ENCODE measurements at places on chromosomes 3 and 15.
A peak's percentile ranks its signal among the peaks of the same experiment; 100 is the strongest.

GRCh38 chr3:120460181-120460790, 9.5 kb upstream of the FSTL1 start:
- no peak for DNase-seq

GRCh38 chr15:69164807-69165636, 4.6 kb downstream of the GLCE start:
- DNase-seq = no peak

- DNase-seq = no peak
These were observed 3.2 kb upstream of the BMF start for GRCh38 chr15:40111888-40112287.

DNA sequence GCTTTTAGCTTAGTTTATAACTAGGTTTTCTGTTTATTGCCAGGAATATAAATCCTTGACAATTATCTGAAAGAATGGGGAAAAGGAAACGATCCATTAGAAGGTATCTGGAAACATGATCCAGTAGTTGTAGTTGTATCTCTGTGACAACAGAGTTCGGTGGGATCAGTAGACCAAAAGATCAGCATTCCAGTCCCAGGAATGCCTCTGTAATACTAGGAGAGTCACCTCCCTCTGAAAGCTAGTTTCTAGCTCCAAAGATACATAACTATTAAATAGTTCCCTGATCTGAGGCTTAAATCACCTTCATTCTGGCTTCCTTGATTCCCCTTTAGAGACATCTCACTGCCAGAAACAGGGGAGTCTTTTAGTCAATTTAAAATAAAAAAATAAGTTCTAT, 34.1 kb downstream of the MB21D2 start:
- no peak for DNase-seq

- no peak for DNase-seq
These were observed 307.7 kb downstream of the RPLP1 start for GRCh38 chr15:69760258-69760845.

DNA sequence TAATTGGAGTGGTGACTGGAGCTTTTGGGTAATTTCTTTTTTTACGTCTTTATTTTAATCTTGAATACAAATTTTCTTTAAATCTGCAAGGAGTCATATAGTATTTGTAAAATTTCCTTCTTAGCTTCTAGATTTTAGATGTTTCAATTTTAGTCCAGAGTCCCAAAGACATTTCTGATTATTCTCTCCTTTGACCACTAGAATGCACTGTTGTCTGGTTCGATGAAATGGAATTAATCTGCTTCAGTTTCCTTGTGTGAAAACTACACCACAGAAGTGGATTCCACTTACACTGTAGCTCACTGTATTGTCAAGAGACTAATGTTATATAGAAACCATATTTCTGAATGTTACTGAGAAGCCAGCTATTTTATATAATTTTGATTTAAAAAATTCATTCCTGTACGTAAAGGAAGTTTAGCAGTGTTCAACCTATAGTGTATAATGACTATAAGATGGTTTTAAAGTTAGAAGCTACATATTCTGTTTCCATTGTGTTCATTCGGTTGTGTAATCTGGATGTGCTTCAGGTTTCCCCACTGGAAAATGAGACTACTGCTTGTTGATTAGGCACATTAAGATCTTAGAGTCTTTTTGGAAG, 6.1 kb downstream of the GRAMD1C start:
- DNase-seq = no peak

GRCh38 chr3:116216761-116217160, 228.5 kb downstream of the LSAMP start:
- DNase-seq = no peak

GRCh38 chr3:54008099-54008498, 114.3 kb upstream of the CACNA2D3 start:
- no peak for DNase-seq

DNA sequence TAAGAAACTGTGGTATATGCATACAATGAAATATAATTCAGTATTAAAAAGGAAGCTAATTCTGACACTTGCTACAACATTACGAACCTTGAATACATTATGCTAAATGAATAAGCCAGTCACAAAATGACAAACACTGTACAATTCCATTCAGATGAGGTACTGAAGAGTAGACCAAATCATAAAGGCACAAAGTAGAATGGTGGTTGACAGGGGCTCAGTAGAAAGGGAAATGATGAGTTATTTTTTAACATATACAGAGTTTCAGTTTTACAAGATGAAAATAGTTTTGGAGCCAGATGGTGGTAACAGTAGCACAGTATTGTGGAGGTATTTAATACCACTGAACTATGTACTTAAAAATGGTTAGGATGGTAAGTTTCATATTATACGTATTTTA, 254.6 kb upstream of the RBMS3 start:
- DNase-seq = no peak

DNA sequence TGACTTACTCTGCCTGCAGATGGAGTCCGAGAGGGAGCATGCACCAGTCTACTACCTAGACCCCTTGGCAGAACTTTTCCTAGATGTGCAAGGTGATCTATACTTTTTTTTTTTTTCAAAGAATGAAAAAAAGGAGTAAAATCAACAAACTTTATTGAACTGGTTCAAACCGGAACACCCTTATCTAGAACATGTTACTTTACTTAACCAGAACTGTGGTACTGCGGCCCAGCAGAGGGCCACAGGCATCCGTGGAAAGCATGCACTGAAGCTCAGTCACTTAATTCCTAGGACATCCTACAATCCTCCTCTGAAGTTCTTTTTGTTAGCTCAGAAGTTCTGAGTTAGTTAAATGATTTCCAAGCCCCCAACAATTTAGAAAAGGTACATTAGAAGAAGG, 21.6 kb downstream of the CHAC1 start:
- no peak for DNase-seq

GRCh38 chr3:64616953-64617352, 70.8 kb downstream of the ADAMTS9 start:
- no peak for DNase-seq

DNA sequence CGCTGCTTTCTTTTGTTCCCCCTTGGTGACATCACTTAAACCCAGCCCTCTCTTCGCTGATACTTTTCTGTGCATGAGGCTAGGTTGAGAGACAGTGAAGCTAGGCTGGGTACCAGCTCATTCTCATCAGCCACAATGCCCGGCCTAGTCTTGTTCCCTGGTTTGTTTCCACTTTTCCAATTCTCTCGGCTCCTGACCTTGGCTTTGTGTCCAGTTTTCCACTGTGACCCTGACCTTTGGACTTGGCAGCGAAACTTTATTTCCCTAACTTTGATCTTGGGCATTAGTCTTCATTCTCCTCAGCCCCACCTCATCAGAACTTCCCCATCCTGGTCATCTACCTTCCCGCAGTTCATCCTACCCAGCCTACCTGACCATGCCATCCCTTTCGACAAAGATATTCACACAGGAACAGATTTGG, 908 bp upstream of the ADPGK start:
- no peak for DNase-seq

DNA sequence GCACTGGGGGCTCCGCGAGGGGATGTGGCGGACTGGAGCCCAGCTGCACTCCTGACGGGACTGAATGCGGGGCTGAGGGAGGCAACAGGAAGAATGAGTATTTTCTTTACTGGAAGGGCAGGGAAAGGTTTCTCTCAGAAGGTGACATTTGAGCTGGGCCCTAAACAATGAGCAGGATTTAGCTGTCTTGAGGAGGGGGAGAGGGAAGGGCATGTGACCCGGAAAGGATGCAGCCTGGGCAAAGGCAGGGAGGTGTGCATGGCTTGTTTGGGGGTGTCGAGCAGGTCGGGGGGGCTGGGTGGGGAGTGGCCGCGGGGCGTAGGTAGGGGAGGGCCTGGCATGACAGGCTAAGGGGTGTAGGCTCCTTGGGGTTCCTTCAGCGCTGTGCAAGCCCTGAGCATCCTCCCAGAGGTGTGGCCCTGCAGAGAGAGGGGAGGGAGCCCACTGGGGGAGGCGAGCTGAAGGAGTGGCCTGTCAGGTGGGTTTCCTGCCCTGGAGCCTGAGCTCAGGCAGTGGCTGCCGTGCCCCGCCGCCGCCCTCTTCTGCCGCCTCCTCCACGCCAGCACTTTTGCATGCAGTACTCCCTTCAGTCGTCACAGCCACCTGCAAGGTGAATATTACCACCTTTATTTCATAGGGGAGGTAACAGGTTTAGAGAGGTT, 17.2 kb upstream of the ANKDD1A start:
- peak; percentile 43 for DNase-seq

- DNase-seq = no peak
These were observed 5.1 kb downstream of the ABHD5 start for GRCh38 chr3:43695863-43696262.

GRCh38 chr3:191889756-191890155, 428.8 kb downstream of the PYDC2 start:
- no peak for DNase-seq

DNA sequence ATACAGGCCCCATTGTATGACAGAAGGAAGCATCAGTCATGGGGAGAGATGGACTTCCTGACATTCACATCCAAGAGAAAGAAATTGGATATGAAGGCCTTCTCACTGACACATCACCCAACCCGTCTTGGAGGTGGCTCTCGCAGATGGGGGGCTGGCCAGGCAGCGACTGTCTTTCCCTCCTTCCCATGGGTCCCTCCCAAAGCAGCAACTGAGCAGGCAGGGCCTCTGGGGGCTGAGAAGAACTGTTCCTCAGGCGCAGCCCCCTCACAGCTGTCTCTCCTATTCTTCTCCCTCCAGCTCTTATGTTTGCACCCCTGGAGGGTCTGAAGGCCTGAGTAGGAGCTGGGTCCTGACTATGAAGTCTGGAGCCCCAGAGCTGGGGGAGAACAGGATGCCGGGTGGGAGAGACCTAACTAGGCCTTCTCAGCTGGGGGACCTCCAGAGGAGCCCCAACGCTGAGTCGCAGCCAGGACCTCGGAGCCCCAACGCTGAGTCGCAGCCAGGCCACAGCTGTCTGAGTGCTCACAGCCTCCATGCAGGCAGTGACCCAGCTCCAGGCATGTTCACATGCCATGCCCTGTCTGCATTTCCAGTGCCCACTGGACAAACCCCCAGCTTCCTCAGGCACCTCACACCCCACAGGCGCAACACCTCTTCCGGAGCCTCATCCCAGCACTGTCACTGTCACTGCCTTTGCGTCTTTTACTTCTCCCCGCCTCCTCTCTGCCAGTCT, 29.6 kb downstream of the UMPS start:
- DNase-seq = no peak

DNA sequence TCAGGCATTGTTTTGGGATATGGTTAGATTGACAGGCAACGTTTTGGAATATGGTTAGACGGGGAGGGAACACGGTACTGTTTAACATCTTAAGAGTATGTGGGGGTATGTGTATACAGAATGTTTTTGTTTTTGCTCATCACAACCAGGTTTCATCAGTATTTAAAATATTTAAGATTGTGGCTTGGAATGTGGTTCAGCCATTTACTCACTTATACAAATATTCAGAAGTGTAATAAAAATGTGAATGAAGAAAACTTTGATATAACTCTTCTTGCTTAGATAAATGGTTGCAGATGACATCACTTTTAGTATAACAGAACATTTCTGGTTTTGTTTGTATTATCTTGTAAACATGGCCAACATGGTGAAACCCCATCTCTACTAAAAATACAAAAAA, 3.9 kb upstream of the PAK2 start:
- DNase-seq = no peak

DNA sequence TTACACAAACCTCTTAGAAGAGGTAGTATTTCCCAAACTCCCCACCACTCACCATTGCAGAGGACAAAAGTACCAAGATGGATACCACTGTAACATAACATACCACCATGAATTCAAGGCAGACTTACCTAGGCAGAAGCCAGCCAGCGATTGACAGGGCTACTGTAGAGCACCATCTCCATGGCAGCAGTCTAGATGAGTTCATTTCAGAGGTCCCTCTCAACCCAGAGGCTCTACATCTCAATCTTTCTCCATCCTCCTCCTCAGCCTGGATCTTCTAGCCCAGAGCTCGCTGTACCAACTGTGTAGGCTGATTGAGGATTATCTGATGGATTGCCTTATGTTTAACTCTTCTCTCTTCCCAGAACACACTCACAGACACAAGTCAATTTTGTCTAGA, 2.0 kb upstream of the PLIN1 start:
- DNase-seq = no peak

- no peak for DNase-seq
These were observed 53.1 kb downstream of the PHC3 start for GRCh38 chr3:170128259-170128976.

DNA sequence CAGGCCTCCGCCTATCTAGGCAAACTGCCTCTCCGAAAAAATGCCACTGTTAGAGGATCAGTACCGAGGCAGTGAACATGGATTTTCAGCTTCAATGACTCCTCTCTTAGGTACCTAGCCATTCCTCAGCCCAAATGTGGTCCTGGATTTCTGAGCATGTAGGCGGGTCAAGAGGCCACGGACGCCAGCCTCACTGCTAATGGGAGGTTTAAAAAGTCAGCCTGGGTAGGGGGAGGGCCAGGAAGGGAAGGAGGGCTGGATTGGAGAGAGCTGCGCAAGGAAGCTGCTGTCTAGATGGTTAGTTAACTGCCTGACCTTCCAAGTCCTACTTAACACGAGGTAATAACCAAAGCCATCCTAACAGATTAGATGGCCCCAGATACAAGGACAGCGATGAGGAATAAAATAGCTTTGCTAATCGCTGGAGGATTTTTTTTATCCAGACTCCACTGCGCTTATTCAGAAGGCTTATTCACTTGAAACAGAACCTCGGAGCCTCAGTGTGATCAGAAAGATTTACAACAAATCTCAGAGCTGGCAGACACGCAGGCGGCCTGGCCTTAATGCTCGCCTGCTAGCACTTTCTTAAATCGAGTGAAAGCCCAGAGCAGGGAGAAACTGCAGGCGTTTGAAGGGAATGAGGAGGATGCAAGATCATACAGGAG, 34.3 kb downstream of the TLE3 start:
- no peak for DNase-seq

- no peak for DNase-seq
These were observed 1.9 kb downstream of the LOXL1 start for GRCh38 chr15:73928241-73928579.

DNA sequence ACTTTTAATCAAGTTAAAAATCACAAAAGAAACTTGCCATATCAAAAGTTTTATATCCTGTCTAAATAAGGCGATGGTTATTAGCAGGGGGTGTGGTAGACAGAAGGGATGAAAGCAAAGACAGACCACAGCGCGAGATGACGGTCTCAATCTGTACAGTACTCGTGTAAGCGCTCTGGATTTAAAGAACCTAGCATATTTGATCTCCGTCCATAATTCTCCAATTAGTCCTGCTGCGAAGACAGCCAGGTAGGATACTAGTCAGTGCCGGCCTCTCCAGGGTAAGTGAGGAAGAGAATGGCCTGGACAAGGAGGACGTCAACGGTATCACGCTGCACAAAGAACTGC, 701 bp downstream of the SGO1 start:
- DNase-seq = no peak

GRCh38 chr15:62889734-62890505, 152.6 kb upstream of the TPM1 start:
- DNase-seq = no peak

All from activated T-cell treated with anti-CD3 and anti-CD28 coated beads for 4 hours (primary cell).